ENCODE measurements at places on chromosomes 3 and 15.

GRCh38 chr3:158347966-158348365 is 223.0 kb upstream of the MLF1 start:
- no peak for DNase-seq

DNA sequence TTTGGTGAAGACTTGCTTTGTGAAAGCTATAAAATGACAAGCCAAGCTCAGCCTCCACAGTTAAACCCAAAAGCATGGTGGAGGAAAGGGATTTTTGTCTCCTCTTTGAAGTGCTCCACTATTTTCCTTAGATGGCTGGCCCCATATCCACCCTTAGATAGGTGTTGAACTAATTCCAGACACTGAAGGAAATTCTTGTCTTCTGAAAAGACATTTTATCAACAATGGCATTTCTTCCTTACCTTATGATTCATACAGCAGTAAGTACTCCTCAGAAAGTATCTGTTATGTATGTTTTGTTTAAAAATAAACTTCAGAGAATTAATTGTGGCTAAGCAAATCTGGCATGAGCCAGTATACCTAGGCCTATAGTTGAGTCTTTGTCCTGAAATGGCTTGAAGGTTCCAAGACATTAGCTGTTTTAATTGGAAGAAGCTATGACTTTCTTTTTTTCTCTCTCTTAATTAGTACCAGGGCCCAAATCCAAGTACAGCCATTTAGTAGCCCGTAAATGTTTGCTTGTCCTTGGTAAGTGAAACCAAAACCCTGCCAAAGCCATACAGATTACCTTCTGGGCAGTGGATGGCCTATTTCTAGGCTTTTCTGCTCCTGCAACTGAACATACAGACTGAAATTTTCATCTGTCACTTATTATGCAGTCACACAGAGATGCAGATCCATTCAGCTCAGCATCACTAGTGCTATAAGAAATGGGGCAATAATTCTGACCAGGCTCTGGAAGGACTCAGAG is 5.1 kb upstream of the BFSP2 start:
- no peak for DNase-seq

DNA sequence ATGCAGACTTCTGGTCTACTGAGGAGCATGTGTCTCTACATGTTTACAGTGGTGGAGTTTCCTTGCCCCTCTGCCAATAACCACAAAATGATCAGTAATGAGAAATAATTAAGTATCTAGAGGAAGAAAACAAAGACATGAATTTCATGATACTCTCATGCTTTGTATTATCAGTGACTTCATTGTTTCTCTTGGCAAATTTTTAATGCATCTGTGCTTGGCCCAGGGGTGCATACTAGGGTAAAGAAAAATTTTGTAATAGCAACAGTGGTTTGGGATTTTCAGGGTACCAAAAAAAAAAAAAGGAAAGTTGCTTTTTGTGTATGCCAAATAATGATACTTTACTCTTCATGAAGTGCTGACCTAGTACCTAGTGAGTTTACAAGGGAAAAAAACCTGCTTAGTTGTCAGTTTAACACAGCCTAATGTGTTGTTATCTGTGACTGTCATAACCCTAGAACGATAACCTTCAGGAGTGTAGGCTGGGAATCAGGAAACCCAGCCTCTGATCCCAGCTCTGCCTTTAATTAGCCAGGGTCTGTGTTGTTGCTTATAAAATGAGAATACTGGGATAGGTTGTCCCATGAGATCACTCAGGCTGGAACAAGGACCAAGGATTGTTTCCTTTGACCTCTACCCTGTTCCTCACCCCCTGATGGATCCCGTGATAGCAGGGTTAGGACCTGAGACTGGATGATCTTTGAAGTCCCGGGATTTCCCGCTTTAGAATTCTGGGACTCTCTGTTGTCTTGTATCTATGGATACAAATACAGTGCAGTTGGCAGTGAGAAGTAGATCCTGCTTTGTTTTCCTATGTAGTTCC is 117.5 kb downstream of the CMSS1 start:
- no peak for DNase-seq

DNA sequence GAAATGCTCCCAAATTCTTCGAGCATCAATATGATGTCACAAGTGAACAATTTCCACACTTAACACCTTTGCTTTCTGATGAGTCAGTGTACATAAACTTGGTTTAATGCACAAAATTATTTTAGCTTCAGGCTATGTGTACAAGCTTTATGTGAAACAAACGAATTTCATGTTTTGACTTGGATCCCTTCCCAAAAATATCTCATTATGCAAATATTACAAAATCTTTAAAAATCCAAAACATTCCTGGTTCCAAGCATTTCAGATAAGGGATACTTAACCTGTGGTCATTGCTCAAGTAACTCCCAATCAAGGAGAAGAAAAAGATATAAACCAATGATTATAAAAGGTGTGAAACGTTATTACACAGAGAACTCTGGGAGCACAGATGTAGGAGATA is 25.2 kb downstream of the RAB5A start:
- no peak for DNase-seq

DNA sequence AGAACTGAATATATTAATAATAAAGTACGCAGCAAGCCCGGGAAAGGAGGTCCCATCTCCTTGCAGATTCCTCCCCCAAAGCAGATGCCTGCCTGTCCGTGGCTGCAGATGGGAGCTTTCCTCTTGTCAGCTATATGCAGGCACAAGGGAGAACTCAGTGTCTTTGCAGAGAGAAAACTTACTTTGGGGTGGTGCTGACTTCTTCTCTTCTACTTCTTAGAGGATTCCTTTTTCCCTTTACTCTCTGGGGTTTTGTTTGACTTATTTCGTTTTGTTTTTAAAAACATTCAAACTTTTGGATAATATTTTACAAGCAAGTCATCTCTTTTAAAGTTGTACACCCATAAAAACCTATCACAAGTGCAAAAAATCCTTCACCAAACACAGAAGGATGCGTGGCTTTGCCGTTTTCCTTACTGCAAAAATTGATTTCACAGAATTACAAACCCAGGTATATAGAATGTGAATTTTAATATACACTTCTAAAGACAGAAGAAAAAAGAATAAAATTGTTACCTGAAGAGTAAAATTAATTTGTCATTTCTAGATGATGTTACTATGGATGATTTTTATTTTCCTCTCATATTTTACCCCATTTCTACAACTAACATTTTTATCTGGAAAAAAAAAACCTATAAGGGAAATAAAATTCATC is 65.3 kb upstream of the IGF1R start:
- DNase-seq: no peak

GRCh38 chr3:156630081-156630772 is 44.2 kb upstream of the TIPARP start:
- DNase-seq: no peak

- DNase-seq: peak; percentile 70
Observed at GRCh38 chr15:78209646-78210348, 24.6 kb downstream of the ACSBG1 start.

- no peak for DNase-seq
Observed at GRCh38 chr15:44792715-44793114, 56.4 kb downstream of the TRIM69 start.

- DNase-seq: no peak
Observed at GRCh38 chr3:129592381-129593131, 13.9 kb downstream of the PLXND1 start.

- DNase-seq: no peak
Observed at GRCh38 chr15:29070471-29071231, 184.9 kb downstream of the APBA2 start.
